ENCODE measurements at places on chromosomes 12 and 14. TPM values are rescaled to one million over a fixed set of nuclear protein-coding genes. Genes with fewer than 3 reads are reported as not detected.

Gene RHEBL1
- 6.9 TPM for total RNA-seq

Gene PPM1H
- total RNA-seq = 37.1 TPM

Gene NTS
- 22.1 TPM for total RNA-seq

Gene MYF6
- 0.15 TPM for total RNA-seq

Gene FAM181A
- not detected for total RNA-seq

Gene TSPAN9
- 21.8 TPM for total RNA-seq

Gene MYH6
- total RNA-seq = 0.09 TPM

Gene SLC22A17
- 51.4 TPM for total RNA-seq

Gene RDH12
- 0.55 TPM for total RNA-seq

Gene CLEC4A
- total RNA-seq = not detected

Gene SYNDIG1L
- 1.9 TPM for total RNA-seq

Gene FSCB
- total RNA-seq = not detected

Gene DNAJC22
- total RNA-seq = 0.14 TPM

Gene ATP6V1D
- 51.4 TPM for total RNA-seq

Gene MIP
- not detected for total RNA-seq

Gene ASB2
- total RNA-seq = 0.71 TPM

Gene CCND2
- 261 TPM for total RNA-seq

Gene TARBP2
- total RNA-seq = 69.0 TPM

Gene GLIPR1L1
- total RNA-seq = 0.69 TPM

Gene CEBPE
- not detected for total RNA-seq

Gene SLC4A8
- total RNA-seq = 16.9 TPM

Gene KRT82
- not detected for total RNA-seq

Measured in WTC11 (cell line).